ENCODE measurements at places on chromosomes 7 and 10.

- no peak for DNase-seq
These were observed 250.6 kb upstream of the PPP2R2D start for GRCh38 chr10:131650169-131650705.

DNA sequence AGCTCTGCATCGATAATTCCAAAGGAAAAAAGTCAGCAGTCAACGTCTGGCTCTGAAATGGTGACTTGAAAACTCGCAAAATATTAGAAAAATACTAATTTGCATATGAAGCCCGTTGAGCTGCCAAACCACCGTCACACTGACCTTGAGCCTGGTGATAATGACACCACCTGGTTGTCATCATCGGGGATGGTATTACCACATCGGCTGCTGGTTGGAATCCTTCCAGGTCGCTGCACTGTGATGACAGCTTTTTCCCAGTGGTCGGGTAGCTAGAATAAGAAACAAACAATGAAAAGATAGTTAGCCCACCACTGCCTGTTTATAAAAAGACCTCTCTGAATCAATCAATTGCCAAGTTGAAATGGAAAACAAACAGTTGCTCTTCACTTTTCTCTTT lies 41.6 kb downstream of the LAMB1 start:
- DNase-seq, result no peak

- DNase-seq, result no peak
These were observed 50.3 kb downstream of the FAM53B start for GRCh38 chr10:124693801-124694416.

DNA sequence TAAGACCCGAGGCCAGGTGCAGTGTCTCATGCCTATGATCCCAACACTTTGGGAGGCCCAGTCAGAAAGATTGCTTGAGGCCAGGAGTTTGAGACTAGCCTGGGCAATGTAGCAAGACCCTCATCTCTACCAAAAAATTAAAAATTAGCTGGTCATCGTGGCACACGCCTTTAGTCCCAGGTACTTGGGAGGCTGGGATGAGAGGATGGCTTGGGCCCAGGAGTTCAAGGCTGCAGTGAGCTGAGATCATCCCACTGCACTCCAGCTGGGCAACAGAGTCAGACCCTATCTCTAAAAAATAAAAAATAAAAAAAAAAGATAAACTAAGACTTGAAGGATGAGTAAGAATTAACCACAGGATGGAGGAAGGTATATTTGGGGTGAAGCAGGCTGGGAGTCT lies 77.9 kb downstream of the JCAD start:
- DNase-seq, result no peak

DNA sequence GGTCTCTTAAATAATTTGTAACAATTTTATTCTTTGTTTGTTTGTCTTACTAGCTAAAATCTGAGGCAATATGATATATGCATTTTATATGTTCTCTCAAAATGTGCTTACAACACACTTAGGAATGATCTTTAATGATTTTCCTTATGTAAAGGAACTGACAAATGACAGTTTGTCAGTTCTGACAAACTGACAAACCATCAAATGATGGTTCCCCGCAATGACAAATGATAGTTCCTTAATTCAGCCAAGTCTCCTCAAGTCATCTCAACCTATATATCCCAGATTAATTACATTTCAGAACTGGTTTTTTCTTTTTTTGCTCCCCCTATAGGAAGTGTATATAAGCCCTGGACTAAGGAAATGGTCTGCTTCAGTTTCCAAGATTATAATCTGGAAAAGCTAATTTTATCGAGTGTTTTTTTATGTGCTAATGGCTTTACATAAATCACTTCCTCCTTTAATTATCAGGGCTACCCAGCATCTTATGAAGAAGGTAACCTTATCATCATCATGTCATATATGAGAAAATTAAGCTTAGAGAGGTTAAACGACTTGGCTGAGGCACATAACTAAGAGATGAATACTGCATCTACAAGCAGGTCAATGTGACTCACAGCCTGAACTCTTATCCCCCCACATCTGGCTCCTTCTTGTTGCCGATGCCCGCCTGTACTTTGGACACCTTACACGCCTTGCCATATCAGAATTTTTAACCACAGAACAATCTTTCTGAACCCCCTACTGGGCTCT lies 75.1 kb downstream of the RELN start:
- no peak for DNase-seq
